ENCODE measurements at places on chromosomes 5 and 9.

- DNase-seq = no peak
Observed at GRCh38 chr5:35659556-35659955, 41.9 kb downstream of the SPEF2 start.

DNA sequence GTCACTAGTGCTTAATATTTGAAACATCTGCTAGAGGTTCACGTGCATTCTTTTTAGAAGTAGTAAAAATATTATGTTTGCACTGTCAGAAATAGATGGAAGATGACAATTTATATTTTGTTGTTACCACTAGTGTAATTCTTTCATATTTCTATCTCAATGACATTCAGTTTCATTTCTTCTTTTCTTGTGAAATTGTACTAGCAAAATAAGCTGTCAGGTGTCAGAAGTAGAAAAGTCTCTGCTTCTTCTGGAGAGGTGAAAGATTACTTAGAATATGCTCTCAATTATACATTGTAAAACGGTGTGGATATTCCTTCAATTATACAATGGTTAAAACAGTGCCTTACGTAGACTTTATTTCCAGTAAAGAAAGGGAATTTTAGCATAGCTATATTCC, 395.4 kb downstream of the CSNK1G3 start:
- no peak for DNase-seq

GRCh38 chr5:9537223-9538141, 8.4 kb downstream of the SEMA5A start:
- no peak for DNase-seq

GRCh38 chr9:111668026-111668573, 6.7 kb downstream of the GNG10 start:
- DNase-seq = no peak

- DNase-seq = no peak
Observed at GRCh38 chr9:134313470-134313869, 12.8 kb upstream of the RXRA start.

DNA sequence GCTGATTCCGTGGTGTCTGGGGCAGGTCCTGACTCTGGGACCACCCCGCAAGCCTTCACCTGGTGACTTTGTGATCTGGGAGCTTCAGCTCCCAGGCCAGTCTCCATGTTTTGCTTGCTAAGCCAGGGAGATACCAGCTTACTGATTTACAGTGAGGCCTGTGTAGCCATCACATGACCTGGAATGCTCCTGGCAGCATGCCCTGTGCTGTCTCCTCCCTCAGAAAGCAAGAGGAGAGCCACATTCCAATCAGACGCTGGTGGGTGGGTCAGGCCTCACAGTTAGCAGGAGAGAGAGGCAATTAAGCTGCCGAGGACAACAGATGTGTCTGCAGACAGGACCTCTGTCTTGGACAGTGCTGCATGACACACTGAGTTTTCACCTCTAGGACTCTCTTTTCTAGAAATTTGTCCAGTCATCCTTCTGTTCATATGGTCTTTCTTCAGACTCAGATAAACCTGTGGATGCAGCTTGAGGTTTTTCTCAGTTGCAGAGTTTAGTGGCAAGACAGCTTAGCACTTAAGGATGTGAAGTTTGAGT, 24.4 kb upstream of the GRPEL2 start:
- peak; percentile 83 for DNase-seq

DNA sequence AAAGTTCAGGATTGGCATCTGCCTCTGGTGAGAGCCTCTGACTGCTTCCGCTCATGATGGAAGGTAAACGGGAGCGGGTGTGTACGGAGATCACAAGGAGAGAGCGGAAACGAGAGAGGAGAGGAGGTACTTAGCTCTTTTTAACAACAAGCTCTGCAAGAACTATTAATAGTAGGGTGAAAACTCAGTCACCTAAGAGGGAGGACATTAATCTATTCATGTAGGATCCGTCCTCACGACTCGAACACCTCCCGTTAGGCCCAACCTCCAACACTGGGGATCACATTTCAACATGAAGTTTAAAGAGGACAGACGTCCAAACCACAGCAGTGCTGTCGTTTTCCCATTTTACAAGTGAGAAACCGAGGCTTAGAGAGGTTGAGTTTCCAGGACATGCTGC, 173.7 kb downstream of the SLC28A3 start:
- no peak for DNase-seq
